ENCODE measurements at places on chromosomes 12 and 14.

DNA sequence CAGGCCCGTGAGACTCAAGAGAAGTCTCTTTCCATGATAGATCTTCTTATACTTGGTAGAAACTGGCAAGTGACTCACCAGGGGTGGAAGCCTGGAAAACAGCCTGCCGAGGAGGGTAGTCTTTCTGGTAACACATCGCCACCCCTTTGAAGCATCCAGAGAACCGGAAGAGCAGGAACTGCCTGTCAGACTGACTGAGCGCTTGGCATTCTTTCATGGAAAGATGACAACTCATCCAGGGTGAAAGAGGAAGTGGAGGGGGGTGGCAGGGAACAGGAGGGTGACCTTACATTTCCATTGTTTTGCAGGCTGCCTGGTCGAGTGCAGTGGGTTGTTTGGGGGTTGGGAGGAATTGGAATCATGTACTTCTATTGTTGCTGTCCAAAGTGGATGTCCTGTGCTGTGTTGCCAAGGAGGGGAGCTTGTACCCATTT, 34.5 kb downstream of the PRKCH start:
- peak; percentile 85 for DNase-seq

DNA sequence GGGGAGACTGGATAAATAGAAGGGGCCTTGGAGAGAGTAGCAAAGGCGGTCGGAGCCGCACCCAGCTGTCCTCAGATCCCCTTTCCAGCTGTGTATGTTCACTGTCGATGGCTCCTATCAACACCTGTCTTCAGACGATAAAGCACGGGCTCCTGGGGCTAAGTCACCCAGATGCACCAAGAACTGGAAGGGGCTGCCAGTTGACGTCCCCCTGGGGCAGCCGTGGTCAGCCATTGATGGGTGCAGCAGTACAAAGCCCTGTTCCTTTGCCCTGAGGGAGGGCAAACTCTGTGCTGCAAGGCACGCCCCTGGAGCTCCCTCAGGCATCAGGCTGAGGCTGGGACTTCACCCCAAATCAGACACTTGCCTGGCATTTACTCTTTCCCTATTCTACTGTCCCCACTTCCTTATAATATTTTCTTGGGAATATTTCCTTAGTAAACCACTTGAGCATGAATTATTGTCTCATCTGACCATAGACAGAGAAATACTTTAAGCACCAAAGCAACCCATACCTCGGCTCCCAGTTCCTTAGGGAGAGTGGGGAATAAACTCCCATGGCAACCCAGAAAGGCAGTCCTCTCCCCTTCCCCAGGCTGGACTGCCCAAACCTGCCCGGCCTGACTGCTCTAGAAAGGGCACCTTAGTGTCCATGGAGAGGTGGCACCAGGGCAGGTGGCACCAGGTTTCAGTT, 59.6 kb upstream of the SCN8A start:
- DNase-seq: no peak

GRCh38 chr14:51430079-51430478, 190.0 kb downstream of the TMX1 start:
- DNase-seq: no peak

- no peak for DNase-seq
Measured at GRCh38 chr14:75522224-75522982, at the start of gene BATF. BATF (plus strand) TSS chr14:75522469; CDS start chr14:75522683, 214 bp downstream.

GRCh38 chr12:110048242-110049027, at the start of gene C12orf76:
C12orf76 (minus strand) TSS chr12:110048522; CDS start chr12:110048495, 27 bp downstream.
- peak; percentile 93 for DNase-seq

DNA sequence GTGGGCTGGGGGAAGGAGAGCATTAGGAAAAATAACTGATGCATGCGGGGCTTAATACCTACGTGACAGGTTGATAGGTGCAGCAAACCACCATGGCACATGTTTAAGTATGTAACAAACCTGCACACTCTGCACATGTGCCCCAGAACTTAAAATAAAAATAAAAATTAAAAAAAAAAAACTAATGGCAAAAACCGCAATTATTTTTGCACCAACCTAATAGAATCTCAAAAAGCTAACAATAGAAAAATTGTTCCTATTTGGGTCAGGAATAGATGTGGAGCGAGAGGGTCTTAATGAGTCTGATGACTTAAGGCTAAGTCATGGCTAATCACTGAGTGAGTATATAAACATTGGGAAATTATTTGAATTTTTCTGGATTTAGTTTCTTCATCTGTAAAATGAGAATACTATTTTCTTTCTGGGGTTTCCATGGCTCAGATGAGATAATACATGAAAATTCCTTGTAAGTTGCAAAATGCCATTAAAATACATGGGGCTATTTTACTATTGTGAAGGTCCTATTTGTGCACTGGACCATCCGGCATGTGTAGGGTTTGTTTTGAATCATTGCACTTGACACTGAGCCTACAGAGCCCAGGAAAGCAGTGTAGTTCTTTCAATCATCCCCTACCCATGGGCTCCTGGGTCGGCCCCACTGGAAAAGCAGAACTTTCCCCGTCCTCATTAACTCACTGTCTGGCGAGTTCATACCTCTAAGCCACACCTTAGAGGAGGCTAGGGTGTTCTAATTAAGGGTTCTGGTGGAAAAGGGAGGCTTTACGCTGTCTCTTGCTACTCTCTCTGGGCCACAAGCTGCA, 164.1 kb upstream of the NTF3 start:
- no peak for DNase-seq

GRCh38 chr12:69464428-69464827, 5.8 kb upstream of the FRS2 start:
- DNase-seq: no peak

- no peak for DNase-seq
Measured at GRCh38 chr12:69087986-69088385, 151.4 kb upstream of the CPSF6 start.

GRCh38 chr12:90122681-90123080, 414.0 kb upstream of the ATP2B1 start:
- no peak for DNase-seq

GRCh38 chr14:77613201-77613600, 3.2 kb downstream of the SPTLC2 start:
- DNase-seq: no peak

- no peak for DNase-seq
Measured at GRCh38 chr12:180445-180844, 33.5 kb downstream of the SLC6A12 start.

DNA sequence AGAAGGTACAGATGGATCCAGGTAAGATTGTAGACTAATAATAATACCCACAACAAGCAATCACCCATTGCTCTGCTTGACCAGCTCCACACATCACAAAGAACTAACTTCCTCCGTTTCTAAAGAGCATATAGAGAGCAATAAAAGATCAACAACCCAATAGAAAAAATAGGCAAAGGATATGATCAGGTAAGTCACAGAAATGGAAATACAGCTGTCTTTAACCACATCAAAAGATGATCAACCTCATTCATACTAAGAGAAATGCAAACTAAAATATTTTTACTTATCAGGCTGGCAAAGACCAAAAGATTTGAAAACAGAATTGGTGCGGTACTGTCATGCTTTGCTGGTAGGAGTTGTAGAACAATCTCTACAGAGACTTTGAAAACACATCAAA, 8.9 kb downstream of the C2CD5 start:
- no peak for DNase-seq

DNA sequence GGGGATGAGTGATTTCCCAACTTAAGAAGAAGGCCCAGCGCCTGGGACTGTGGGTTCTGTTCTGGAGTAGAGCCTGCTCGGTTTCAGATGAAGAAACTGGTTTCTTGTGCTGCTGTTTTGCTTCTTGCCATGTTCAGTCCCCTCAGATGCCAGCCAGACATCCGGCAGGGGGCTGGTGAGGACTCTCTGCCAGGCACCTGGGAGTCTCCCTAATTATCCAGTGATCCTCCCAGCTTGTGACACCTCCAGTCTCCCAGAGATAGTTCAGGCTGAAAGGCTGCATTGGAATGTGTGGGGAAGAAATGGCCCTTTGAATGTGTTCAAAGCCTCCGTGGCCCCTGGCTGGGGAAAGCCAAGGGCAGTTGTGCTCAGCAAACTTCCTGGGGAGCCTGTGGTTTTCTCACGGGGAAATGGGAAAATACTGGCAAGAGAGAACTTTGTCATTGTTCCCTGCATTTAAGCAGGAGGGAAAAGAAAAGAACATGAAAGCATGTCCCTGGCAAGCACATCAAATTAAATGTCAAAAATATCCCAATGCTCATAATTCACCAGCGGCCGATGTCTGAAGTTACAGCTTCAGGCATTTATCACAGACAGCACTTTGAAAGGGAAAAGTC, 8.5 kb upstream of the SERPINA12 start:
- DNase-seq: no peak

DNA sequence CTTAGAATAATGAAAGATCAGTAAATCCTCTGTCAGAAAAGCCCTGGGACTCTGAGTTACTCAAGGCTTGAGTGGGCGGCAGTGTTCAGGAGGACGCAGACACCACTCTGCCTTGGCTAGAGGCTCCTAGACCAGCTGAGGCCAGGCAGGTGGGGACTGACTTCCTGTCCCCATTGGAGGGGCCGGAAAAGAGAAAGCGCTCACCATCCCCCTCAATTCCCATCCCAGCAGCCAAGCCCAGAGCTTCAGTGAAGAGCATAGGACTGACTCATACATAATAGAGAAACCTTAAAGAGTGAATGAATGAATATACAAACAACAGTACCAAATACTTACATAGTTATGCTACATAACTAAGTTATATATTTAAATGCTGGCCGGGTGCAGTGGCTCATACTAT, 62.0 kb downstream of the PLEKHG7 start:
- DNase-seq: no peak

GRCh38 chr14:94426526-94426925, 26.1 kb downstream of the SERPINA11 start:
- no peak for DNase-seq

GRCh38 chr12:78931466-78931990, 67.0 kb downstream of the SYT1 start:
- no peak for DNase-seq

- DNase-seq: peak; percentile 25
Measured at GRCh38 chr12:89346741-89347324, 5.5 kb downstream of the DUSP6 start.

Measured in Calu3 (cell line).